ENCODE measurements at places on chromosomes 16 and 17.

DNA sequence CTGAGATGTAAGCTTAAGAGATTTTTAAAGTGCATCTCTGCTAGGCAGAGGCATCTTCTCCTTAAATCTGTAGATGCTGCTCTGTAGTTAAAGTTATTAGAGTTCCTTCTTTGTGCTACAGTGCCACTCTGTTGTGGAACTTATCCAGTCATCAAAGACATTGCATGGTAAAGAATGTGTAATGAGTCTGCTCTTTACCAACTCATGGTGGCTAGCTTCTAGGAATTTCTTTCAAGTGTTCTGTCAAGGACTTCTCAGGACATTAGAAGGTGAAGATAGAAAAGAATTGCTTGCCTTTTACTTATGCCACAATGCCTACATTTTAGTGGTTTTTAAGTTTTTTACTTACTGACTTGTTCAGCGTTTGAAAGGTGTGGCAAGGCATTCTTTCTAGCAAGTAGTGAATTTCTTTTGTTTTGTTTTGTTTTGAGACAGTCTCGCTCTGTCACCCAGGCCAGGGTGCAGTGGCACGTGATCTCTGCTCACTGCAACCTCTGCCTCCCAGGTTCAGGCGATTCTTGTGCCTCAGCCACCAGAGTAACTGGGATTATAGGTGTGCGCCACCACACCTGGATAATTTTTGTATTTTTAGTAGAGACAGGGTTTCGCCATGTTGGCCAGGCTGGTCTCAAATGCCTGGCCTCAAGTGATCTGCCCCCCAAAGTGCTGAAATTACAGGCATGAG lies 20.3 kb upstream of the ARL2BP start:
- no peak for DNase-seq

GRCh38 chr16:31785126-31785525 lies 88.5 kb upstream of the ZNF267 start:
- DNase-seq: no peak

- DNase-seq: no peak
Observed at GRCh38 chr17:28738680-28739384, 5.0 kb upstream of the TRAF4 start.

DNA sequence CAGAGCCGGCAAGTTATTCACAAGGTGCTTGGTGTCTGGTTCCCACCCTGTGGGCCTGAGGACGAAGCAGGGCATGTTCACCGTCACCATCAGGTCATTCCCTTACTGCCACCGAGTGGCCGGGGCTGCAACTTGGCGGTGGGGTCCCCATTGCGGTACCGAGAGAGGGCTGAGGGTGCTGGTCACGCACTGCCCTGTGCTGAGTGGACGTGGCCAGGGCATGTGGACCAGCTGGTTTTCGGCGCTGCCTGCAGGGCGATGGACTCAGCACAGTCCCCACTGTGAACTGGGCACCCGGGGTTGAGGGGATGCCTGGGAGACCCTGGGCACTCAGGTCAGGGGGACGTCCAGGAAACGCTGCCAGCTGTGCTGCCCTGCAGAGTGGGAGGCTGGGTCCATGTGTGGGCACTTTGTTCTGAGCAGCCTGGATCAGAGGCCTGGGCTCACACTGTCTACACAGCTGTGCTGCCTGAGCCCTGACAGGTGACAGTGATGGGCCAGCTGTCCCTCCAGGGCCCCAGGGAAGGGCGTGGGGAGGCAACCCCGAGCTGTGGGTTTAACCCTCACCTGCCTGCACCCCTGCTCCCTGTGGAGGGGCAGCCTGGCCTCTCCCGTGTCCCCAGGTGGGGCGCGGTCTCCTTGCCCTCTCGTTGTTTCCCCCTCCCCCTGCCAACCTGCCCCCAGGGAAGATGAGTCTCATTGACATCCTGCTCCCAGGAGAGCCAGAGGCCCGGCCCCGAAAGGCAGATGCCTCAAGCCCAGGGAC lies 39.3 kb upstream of the GNG13 start:
- DNase-seq: no peak

- DNase-seq: no peak
Observed at GRCh38 chr16:7014756-7015155, 317.9 kb upstream of the RBFOX1 start.

- no peak for DNase-seq
Observed at GRCh38 chr17:5092218-5093010, 14.1 kb downstream of the ZFP3 start.

GRCh38 chr16:58533751-58534470 lies 18.6 kb downstream of the SETD6 start:
- no peak for DNase-seq

DNA sequence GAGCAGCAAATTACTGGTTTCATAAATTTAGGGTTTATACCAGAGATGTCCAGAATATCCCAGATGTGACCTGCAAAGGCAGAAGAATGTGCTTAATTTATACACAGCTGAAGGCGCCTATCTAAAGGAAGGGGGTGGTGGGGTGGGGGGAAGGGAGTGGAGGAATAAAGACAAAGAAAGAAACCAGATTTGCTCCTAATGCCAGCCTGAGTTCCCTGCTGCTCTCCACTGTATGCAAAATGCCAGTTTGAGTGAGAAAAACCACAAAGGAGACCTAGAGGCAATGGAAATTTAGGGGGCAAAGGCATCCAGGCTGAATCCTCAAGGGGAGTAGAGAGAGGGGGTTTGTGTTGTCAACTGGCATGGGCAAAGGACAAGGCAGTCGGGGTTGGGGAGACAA lies 161.5 kb upstream of the TOX3 start:
- no peak for DNase-seq

GRCh38 chr17:81391936-81392908 lies 3.0 kb upstream of the BAHCC1 start:
- DNase-seq: peak; percentile 85

DNA sequence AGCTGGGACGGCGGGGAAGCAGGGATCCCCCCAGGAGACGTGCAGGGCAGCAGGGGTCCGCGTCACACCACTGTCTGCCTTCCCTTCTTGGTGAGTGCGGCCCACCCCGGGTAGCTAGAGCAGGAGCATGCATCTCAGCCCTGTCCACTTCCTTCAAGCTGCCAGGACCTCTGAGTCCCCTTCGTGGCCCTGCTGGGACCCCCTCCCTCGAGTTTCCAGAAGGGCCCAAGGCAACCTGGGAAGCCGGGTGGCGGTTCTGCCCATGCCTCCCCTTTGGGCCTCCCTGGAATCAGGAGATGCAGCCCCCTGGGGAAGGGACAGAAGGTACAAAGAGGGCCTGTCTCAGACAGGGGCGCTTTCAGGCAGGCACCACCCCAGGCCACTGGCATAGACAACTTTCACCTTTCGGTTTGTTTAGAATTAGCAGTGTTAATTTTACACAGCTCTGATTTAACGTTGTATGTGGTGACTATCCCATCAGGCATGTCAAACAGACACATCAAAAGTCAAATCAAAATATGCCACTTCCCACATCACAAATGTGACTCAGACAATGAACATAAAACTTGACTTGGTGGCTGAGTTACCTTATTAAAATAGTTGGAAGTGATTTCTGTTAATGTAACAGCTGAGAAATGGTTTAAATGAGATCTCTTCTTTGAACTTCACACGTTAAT lies 94.5 kb upstream of the METRNL start:
- DNase-seq: no peak

- no peak for DNase-seq
Observed at GRCh38 chr16:705431-706188, at the start of gene FBXL16. TSS of gene FBXL16 (minus strand) at chr16:705801. CDS start at chr16:697405, 8,396 bp downstream.

- no peak for DNase-seq
Observed at GRCh38 chr16:85042167-85042526, 14.6 kb downstream of the KIAA0513 start.

- DNase-seq: peak; percentile 20
Observed at GRCh38 chr16:80931801-80932707, 74.6 kb downstream of the CMC2 start.

DNA sequence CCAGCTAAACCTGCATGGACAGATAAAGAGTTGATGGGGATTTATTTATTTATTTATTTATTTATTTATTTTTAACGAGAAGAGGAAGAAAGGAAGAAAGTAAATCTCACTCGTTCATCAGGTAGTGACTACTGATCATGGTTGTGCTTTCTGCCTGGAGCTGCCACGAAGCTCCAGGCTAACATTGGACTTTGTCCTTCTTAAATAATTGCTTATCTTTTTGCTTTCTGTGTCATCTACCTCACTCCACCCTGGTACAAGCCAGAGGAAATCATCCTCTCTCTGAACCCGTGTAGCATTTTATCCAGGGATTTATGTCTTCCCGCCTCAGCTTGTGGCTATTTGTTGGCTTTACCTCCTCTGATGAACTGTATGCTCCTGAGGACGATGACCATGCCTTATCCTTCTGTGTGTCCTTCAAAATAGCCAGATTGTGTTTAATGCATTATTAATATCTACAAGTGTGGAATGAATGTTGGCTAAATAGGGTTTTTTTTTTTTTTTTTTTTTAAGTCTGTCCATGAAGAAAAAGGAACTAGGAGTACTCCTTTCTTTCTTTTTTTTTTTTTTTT lies 8.0 kb upstream of the SLC12A3 start:
- no peak for DNase-seq

GRCh38 chr16:85321509-85322271 lies 209.4 kb upstream of the CIBAR2 start:
- peak; percentile 98 for DNase-seq

- DNase-seq: no peak
Observed at GRCh38 chr17:82647593-82648164, 565 bp downstream of the WDR45B start.

- DNase-seq: no peak
Observed at GRCh38 chr17:19316761-19317358, 45.7 kb downstream of the B9D1 start.

DNA sequence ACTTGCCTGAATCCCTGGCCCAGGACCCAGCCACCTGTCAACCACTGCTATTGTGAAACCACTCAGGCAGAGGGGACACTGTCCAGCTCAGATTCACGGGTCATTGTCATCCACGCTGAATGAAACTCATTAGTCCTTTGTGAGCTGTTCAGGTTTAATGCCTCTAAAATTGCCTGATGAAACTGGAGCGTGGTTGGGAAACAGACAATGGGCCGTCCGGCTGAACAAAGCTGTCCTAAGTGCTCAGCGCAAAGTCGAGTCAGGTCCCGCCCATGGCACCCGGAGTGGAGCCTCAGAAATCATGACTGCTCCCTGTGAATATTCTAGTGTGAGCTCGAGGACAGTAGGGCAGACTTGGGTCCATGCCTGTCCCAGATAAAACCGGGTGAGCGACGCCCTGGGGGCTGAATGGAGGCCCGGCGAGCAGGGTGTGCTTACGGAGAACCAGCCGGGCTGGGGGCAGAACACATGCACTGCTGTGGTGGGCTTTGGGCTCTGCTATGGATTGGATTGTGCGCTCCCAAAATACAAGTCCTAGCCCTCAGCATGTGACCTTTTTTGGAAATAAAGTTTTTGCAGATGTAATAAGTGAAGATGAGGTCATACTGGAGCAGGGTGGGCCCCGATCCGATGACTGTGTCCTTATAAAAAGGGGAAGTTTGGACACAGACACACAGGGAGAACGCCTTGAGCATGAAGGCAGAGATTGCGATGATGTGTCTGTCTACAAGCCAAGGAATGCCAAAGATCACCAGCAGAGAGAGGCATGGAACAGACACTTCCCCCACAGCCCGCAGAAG lies 12.9 kb upstream of the CMIP start:
- peak; percentile 76 for DNase-seq

DNA sequence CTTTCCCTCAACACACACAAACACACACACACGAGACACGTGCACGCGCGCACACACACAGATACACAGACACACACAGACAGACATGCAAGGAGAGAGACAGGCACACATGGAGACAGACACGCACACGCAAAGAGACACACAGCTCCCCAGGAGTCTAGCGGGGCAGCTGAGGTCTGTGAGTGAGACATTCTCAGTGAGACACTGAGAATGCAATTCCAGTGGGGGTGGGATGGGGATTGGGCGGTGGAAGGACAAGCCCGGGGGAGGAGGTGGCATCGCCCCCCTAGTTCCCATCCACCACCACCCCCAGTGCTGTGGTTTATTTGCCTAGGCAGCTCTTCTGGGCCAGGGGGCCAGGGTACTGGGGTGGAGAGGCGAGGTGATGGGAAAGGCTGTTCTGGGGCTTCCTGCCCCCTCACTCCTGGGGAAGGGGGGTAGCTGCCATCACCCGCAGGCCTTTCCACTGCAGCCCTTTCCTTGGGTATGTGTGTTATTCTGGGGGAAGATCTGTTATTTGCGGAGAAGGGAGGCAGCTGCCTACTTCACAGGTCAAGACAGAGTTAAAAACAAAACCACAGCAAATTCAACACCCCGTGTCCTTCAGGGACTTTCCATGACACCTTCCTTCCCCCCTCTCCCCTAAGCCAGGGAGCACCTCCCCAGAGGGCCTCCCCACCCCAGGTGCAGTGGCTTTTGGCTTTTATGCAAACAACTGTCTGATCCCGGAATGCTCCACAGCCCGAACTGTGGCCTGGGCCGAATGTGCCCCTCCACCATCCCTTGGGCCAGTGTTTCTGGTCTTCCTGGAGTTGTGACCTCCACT lies 18.0 kb downstream of the GRB7 start:
- DNase-seq: no peak

GRCh38 chr17:33292981-33293867 lies at the start of gene ASIC2:
TSS of gene ASIC2 (minus strand) at chr17:33293295.
- no peak for DNase-seq

- no peak for DNase-seq
Observed at GRCh38 chr17:22221344-22221743, 529.0 kb downstream of the KCNJ18 start.

- DNase-seq: peak; percentile 96
Observed at GRCh38 chr17:64506576-64507412, at the start of gene CEP95. TSS of gene CEP95 (plus strand) at chr17:64506977. CDS start at chr17:64507098, 121 bp downstream.

DNA sequence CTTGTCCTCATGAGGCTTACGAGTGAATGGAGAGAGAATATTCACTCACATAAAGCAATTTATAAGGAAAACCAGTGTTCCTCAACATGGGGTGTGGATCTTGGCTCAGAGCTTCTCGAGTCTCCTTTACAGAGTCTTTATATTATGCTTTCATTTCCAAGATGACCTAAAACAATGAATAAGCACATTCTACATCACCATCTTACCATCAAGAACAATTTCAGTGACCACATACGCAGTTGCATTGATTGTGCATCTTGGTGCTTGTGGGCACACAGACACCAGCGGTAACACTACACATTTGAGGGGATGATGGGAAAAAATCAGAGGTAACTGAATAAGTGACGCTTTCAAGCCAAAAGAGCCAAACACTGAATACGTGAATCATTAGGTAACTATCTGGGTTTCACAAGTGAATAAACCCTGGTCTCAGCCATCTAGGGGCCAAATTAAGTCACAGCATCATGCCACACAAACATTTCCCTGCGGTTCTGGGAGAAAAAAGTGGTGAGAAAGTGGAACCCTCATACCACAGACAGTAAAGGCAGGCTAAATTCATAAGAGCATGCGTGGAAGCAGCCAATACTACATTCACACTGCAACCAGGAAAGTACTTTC lies 9.4 kb downstream of the CWC25 start:
- no peak for DNase-seq

DNA sequence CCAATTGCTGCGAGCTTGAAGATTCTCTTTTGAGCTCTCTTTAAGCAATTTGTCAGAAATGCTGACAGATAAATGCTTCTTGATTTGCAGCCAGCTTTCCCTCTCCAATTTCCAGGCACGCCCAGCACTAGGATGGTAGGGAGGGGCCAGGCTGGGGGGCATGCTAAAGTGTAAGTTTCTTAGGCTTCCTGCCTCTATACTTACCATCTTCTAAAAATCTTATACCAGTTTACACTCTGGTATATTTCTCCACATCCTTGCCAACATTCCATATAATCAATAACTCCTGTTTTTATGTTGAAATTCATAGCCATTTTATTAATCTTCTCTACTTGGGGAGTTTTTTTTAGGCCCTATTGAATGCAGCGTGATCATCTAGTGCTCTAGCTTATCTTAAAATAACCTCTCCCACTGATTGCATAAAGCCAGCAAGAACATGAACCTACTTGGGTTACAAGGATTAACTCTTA lies 17.5 kb downstream of the ACSF2 start:
- DNase-seq: no peak

Measured in fibroblast of the conjunctiva (primary cell).